SW480 (cell line): ENCODE measurements at places on chromosomes 5 and 9.

DNA sequence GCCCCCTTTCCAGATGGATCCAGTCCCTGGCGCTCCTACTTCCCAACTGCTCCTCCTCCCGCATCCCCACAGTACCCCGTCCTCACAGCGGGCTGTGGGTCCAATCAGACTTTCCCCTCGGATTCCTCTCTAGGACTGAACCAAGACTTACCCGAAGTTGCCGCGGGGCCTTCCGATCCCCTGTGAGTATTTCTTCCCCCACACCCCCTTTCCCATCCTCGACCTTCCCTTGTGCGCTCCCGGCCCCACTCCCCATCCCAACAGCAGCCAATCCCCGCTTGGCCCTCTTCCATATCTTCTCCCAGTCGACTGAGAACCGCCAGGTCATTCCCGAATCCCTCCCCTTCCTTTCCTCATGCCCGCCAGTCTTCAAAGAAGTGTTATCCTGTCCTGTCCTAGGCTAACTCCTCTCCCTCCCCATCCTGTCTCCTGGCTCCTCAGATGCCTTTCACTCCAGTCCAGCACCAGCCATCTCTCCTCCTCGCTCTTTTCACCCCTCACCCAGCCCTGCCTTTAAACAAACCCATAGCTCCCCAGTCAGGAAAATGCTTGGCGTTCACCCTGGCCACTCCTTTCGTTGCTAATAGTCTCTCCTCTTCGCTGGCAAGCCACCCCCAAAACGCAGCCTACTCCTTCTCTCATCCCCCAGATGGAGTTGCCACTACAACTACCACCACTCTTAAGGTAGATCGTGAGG is 646 bp downstream of the SWI5 start:
- DNase-seq = peak; percentile 25

DNA sequence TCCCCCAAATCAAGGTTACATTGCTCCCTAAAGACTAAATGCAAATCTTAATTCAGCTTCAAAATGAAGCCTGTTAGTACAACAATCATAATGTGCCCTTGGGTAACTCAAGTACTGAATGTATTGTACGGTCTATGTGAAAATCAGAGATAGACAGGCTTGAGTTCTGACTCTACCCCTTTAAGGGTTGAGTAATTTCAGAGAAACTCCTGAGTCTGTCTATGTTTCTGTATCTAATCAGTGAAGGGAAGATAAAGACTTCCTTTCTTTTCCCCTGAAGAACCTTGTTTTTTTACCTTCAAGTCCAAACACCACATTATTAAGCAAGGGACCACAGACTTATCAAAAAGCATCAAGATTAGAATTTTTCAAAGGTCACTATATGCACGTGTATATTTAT is 108.2 kb downstream of the MPDZ start:
- no peak for DNase-seq

- DNase-seq = no peak
Observed at GRCh38 chr5:38367410-38367809, 109.1 kb downstream of the EGFLAM start.

DNA sequence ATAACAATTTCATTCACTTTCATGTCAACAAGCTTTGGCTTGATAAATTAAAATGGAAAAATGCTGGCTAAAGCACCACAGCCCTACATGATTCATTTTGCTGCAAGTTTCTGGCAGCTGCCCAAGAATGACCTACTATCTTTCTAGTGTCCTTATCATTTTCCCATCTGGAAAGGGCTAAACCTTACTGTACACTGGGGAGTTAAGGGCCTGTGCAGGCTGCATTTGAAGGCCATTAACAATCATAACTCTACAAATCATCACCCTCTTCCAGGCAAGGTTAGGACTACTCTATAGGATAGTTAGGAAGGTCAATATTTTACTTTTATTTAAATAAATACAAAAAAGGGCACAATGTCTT is 579.7 kb upstream of the ZNF608 start:
- DNase-seq = no peak

DNA sequence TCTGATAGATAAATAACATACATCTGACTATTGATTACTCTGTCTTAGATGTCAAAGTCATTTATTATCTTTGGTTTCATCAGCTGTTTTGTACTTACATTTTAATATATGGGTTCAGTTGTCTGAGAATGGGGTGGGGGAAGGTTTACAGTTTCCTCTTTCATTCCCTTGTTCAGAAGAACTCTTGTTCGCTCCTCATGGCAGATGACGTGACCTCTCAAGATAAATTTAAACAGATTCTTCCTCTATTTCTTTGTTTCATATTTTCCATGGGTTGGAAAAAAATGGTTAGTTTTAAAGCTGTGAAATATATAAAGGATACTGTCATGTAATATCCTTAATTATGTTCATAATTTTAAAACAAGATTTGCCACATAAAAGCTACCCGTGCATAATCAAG is 61.4 kb downstream of the TSSK1B start:
- DNase-seq = no peak

GRCh38 chr9:133991214-133991921 is 756 bp downstream of the VAV2 start:
- no peak for DNase-seq

DNA sequence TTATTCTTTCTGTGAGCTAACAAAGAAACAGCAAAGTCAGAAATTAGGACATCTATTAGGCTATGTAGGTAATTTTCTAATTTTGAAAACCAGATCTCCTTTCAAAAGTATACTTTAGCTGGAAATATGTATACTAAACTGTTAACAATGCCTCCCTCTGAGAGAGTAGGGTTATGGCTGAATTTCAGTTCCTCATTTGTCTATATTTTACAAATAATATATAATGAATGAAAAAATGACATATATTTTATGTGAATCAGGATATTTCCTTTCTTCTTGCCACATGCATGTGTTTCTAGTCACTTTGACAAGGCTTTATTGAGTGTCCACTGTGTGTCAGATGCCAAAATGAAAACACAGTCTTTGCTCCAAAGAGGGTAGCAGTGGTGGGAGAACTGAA is 15.4 kb downstream of the HACD4 start:
- DNase-seq = no peak

- DNase-seq = no peak
Observed at GRCh38 chr5:170614720-170615119, 110.9 kb downstream of the KCNIP1 start.

- DNase-seq = no peak
Observed at GRCh38 chr5:158378931-158379330, 520.0 kb upstream of the CLINT1 start.

DNA sequence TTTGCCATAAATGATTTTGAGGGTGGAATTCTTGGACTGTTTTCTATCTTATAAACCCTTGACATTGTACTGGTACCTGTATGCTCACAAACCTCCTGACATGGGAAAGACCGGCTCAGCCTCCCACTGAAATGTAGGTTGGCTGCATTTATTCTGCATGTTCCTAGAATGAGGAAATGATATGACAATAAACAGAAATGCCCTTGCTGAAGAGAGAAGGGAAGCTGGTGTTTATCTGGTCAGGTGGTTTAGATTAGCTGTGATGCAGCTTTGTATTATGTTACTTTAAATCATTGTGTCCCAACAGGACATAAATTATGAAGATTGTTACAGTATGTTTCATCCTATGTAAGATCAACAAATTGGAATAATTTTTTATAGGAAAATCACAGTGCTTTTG is 23.1 kb upstream of the CATSPER3 start:
- no peak for DNase-seq

DNA sequence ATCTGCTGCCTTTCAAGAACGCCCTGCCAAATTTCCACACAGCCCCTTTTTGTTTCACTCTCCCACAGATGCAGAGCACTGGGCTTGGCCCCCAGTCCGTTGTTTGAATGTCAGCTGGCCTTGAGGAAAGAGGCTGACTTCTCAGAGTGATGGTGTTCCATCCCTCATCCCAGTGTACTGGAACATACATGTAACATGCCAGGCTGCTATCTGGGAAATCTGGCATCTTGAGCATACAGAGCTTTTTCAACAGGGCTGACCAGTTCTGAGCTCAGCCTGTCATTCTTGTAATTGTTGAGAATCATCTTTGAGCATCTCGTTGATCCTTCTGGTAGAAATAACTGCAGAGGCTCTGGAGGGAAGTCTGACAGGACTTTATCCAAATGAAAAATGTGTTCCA is 2.8 kb downstream of the GALNT10 start:
- DNase-seq = no peak

- DNase-seq = no peak
Observed at GRCh38 chr5:42927730-42928129, 112.4 kb downstream of the ANXA2R start.

DNA sequence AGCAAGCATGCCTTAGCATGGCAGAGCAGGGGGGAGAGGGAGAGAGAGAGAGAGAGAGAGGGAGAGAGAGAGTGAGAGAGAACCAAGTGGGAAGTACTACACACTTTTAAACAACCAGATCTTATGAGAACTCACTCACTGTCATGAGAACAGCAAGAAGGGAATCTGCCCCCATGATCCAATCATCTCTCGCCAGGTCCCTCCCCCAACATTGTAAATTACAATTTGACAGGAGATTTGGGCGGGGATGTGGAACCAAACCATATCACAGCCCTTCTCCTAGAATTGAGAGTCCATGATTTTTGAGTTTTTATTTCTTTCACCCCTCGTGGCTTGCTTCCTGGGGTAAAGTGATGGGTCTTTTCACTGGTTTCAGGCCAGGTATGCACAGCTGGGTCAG is 98.8 kb downstream of the DOCK2 start:
- no peak for DNase-seq

DNA sequence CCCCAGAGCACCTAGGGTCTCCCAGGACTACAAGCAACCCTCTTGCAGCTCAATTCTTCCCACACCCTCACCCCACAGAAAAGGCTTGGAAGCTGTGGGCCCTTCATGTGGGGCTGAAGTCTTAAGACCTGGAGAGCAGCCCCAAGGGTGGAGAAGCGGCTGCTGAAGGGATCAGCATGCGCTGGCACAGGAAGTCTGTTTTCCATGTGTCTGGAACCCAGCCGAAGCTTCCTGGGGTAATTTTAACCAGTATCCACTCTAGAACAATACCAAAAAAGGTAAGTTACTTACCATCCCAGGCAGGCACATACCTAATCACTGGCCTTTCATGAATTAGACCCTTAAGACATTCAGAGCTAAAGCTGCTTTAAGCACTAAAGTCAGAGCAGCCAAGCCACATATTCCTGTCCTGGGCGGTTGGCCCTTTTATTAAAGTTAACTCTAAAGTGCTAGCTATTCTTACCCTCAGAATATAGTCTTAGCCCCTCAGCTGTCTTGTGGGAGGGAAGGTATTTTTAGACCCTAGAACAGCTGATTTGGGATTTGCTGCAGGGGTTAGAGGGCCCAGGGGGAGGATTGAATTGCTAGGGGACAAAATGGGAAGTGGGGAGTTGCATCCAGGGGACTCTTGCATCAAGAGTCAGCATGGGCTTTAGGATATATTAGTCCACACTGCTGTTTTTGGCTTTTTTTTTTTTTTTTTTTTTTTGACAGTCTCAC is 6.9 kb downstream of the IL17B start:
- DNase-seq = no peak

GRCh38 chr5:163947848-163948666 is 442.6 kb downstream of the MAT2B start:
- no peak for DNase-seq

DNA sequence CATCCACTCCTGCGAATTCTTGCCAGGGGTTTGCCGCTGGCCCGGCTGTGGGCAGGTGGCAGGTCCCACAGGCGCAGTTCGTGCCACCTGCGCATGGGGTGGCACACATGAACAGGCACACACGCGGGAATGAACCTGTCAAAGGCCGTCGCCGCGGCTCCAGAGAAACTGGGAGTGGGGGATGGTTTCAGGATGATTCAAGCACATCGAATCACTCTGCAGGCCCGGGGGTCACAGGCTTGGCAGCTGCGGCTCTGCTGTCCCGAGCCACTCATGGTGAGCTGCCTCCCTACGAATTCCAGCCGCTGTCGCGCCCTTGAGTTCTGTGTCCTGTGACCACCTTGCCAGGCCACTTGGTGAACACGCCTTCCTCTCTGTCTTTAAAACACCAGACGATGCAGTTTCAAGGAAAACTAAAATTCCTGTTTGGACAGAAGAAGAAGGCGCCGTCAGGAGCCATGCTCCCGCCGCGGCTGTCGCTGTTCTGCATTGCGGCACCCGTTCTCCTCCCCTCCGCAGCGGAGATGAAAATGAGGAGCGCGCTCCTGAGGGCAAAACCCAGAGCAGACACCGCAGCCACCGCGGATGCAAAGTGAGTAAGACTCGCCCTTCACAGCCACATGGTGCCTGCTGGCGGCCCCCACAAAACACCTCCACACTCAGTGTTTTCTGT is 15.4 kb upstream of the EXOC3 start:
- DNase-seq = no peak

GRCh38 chr5:115419846-115420585 is 123.6 kb upstream of the CCDC112 start:
- DNase-seq = no peak

- DNase-seq = peak; percentile 45
Observed at GRCh38 chr5:79318935-79319614, 83.1 kb downstream of the JMY start.

- peak; percentile 45 for DNase-seq
Observed at GRCh38 chr5:96660971-96661854, 963 bp upstream of the CAST start.

GRCh38 chr9:4774209-4774608 is 18.5 kb upstream of the RCL1 start:
- no peak for DNase-seq

GRCh38 chr9:82957529-82958379 is 105.2 kb downstream of the RASEF start:
- DNase-seq = no peak

DNA sequence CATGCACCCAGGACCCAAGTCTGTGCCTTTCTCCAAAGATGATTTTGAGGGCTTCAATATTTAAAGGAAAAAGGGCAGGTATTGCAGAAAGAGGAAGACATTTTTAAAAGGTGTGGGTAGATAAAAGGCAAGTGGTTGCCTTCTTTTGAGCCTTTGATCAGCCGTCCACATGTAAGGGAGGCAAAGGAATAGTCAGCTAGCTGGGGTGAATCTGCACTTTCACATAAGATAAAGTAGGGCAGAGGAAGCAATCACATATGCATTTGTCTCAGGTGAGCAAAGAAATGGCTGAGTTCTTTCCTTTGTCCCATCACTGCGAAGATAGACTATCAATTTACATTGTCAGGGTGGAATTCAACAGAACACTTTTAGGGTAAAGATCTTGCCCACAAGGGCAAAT is 19.9 kb downstream of the MGAT1 start:
- DNase-seq = peak; percentile 33

DNA sequence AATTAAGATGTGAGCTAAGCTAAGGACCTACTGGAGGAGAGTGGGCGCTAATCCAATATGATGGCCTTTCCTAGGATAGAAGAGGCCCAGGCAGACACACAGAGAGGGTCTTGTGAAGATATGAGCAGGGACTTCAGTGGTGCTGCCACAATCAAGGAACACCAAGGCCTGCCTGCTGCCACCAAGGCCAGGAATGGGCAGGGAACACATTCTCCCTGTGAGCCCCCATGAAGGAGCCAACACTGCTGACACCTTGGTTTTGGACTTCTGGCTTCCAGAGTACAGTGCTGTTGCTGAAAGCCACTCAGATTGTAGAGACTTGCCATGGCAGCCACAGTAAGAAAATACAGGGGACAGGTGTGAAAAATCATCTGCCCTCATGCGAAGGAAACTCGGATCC is 73.1 kb upstream of the IRX1 start:
- no peak for DNase-seq

- DNase-seq = no peak
Observed at GRCh38 chr5:118818604-118819003, 169.7 kb downstream of the DTWD2 start.

- DNase-seq = no peak
Observed at GRCh38 chr5:3343211-3343610, 252.4 kb upstream of the IRX1 start.

- no peak for DNase-seq
Observed at GRCh38 chr9:138049085-138049778, 171.7 kb downstream of the CACNA1B start.

- no peak for DNase-seq
Observed at GRCh38 chr5:143207563-143208364, 195.7 kb downstream of the NR3C1 start.

- peak; percentile 82 for DNase-seq
Observed at GRCh38 chr5:72067682-72068470, 39.4 kb upstream of the MAP1B start.
